Stimulated activated CD4-positive, alpha-beta T cell treated with anti-CD3 and anti-CD28 coated beads, Interleukin-4, amount 100 ng/mL, for 48 hours (primary cell): ENCODE measurements at places on chromosomes 3 and 15.

DNA sequence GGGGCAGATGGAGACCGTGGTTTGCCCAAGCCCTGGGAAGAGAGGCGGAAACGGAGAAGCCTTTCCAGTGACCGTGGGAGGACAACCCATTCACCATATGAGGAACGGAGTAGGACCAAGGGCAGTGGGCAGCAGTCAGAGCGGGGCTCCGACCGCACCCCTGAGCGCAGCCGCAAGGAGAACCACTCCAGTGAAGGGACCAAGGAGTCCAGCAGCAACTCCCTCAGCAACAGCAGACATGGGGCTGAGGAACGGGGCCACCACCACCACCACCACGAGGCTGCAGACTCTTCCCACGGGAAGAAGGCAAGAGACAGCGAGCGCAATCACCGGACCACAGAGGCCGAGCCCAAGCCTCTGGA lies 2.0 kb downstream of the RBM15B start:
- DNase-seq: no peak

- no peak for DNase-seq
Measured at GRCh38 chr15:71296315-71296679, 181.0 kb downstream of the THSD4 start.

- DNase-seq: no peak
Measured at GRCh38 chr15:33636234-33636633, 325.5 kb downstream of the RYR3 start.

- no peak for DNase-seq
Measured at GRCh38 chr3:59268170-59268569, 218.3 kb upstream of the CFAP20DC start.

GRCh38 chr3:159082519-159082918 lies 280.7 kb downstream of the MFSD1 start:
- DNase-seq: no peak

DNA sequence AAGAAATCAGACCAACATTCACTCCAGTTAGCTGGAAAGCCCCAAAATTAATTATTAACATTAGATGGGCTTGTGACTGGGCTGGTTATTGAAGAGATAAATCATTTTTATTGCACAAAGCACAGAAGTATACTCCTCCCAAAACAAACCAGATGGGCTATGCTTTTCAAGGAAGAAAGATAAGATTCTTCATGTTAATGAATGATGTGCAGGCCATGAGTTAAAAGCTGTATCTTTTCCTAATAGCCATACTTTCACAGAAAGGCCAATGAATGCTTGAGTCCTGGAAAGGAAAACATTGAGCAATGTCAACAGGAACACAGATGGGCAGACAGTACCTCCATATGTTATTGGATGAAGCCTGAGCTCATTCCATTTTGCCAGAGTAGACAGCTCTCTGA lies 55.4 kb downstream of the OCA2 start:
- no peak for DNase-seq

DNA sequence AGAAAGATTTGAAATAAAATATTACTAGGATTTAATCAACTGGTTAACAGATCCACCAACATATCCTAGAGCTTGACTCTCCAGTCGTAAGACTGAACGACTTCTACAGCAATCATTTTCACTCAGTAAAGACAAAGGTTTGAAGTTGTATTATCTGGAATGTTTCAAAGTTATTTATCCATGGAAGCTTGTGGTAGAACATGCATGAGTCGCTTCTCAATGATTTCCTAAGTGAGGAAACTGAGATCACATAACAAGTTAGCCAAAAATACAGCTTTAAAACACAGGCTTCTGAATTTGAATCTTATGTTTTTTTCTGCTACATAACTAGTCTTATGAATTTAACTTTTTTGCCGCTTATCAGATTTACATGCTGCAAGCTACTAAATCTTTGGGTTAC lies 241.8 kb downstream of the FOXP1 start:
- no peak for DNase-seq

GRCh38 chr3:188752850-188753249 lies 418.9 kb upstream of the TPRG1 start:
- no peak for DNase-seq

DNA sequence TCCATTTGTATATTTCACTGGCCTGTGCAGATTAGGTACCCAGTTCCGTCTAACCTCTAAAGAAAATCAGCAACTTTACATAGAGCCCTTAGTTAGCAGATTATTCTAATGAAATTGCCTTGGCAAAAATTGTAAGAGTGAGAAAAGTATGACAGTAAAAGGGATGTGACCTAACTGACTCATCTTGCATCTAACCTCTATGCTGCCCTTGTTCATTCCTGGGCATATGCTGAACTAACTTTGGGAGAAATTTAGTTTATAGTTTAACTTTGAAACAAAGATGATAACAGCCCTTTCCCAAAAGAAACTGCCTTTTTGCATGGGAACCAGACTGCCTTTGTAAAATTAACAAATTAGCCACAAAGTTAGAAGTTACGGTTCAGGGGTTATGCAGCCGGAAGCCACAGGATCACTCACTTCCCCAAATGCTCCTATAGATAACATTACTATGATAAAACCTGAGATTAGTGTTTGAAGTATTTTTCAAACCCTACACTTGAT lies 839.8 kb upstream of the ALCAM start:
- no peak for DNase-seq

- no peak for DNase-seq
Measured at GRCh38 chr3:83849106-83849730, 1109.6 kb upstream of the CADM2 start.

GRCh38 chr15:42879443-42879842 lies 41.1 kb downstream of the TTBK2 start:
- DNase-seq: no peak

DNA sequence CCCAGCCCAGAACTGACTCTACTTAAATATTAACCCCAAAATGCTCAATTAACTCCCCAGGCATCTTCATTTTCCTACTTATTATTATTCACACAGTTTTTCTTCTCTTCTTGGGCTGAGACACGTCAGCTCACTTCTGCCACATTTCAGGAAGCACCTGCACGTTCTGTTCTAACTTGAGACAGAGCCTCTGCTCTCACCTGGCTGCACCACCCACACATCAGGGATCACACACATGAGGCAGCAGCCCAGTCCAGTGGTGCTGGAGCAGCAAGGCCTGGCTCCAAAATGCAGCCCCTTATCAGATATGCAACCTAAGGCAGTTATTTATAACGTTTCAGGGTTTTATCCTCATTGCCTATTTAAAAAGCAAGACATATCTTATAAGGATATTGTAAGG lies 127.5 kb downstream of the OSBPL10 start:
- no peak for DNase-seq

GRCh38 chr15:45732662-45733061 lies 97.8 kb downstream of the SQOR start:
- no peak for DNase-seq

GRCh38 chr3:48180021-48180420 lies 8.2 kb downstream of the CDC25A start:
- DNase-seq: no peak

- DNase-seq: no peak
Measured at GRCh38 chr3:45789235-45789812, 7.0 kb downstream of the SLC6A20 start.

GRCh38 chr15:52733088-52733487 lies 53.9 kb upstream of the ATOSA start:
- no peak for DNase-seq

- DNase-seq: no peak
Measured at GRCh38 chr3:126553284-126554084, 5.2 kb downstream of the C3orf22 start.

DNA sequence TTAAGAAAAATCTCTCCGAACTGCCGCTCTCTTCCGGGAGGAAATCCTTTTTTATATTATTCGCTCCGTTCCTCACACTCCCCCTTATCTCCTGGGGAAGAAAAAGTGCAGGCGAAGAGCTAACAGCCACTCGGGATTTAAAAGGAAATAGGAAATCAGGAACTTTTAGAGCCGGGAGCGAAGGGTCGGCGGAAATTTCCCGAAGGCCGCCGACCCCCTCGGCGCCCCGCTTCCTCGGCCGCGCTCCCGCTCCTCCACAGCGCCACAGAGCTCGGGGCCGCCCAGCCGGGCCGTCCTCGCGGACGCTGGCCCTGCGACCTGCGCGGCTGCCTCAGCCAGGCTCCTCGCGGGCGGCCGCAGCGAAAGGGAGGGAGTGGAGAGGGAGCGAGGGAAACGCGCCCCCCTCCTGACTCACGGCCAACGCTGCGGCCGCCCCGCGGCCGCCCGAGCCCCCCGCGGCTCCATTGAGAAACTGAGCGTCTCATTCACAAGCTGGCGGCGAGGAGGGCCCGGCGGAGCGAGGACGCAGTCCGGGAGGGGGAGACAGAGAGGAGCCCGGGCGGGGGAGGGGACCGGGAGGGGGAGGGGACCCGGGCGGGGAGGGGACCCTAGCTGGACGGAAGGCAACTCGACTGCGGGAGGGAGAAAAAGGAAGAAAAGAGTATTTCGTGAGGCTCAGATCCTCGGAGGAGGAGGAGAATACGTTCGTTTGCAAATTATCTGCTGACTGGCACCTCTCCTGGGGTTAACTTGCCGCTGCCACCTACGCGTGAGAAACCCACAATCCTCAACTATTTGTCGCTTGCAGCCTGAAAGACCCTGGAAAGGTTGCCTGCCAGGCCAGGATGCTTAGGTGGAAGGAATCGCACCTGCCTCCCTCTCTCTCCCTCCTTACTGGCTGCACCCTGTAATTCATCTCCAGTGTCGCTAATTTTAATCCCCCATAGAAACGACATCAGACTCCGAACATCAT lies at the start of gene PTPN9:
TSS of gene PTPN9 (minus strand) at position 368 of the 973 bp plus-strand sequence. CDS start 539 bp downstream, outside the sequence.
- peak; percentile 61 for DNase-seq

DNA sequence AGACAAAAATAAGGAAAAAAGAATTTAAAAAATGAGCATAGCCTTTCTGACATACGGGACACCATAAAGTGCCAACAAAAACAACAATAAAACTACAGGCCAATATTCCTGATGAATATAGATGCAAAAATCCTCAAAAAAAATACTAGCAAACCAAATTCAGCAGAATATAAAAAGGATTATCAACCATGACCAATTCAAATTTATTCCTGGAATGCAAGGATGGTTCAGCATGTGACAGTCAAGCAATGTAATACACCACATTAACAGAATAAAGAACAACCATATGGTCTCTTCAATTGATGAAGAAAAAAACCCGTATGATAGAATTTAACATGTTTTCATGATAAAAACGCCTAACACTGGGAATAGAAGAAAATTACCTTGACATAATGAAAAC lies 341.7 kb downstream of the PYDC2 start:
- no peak for DNase-seq

DNA sequence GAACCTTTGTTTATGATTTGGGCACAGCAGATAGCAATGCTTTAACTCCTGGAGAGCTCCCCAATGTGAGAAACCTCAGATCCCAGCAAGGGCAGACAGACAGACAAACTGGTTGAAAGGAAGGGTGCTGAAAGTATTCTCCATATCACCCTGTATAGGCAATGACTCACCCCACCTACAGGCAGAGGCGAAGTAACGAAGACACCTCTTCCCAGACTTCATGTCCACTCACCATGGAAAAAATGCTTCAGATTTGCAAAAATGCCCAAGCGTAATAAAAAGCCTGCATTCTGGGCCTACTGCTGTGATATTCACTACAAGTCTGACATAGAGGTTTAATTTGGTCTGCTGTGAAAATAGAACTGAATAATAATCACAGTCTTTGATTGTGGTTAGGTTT lies 50.5 kb downstream of the THBS1 start:
- DNase-seq: no peak

- DNase-seq: no peak
Measured at GRCh38 chr3:64088408-64089205, 65.3 kb upstream of the PSMD6 start.

DNA sequence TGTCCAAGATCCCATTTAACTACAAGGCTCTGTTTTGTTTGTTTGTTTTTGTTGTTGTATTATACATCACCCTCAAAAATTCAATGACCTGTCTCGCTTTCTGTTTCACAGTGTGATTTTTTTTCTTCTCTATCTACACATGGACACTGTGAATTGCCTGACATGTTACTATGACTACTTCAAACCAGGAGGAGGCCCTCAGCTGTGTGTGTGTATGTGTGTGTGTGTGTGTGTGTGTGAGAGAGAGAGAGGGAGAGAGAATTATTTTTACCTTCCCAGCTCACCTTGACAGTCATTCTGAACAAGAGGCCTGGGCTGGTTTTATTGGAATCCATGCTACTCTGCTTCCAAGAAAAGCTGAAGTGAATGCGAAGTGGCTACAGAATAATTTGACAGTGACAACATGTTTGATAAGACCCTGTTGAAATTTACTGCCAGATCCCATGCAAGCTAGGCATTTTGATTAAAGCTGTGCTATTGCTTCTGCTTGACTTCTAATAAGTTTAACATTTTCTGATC lies 841.4 kb downstream of the NSUN3 start:
- DNase-seq: no peak

DNA sequence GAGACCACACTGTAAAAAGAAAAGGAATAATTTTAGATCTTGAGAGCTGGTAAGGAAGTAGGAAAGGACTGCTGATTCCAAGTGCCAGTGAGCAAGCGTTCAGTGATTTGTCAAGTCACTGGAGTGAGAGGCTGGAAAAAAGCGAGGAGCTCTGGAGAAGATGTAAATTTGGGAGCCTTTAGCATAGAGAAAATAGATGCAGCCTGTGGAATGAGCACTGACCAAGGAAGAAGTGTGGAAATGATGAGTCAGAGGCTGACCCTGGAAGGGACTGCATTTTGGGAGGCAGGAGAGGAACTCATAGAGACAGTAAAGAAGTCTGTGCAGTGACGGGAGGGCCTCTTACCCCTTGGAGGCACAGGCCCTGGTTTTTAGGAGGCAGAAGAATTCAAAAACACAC lies 17.1 kb upstream of the ABTB1 start:
- no peak for DNase-seq

GRCh38 chr3:162391301-162391700 lies 894.7 kb downstream of the OTOL1 start:
- no peak for DNase-seq

DNA sequence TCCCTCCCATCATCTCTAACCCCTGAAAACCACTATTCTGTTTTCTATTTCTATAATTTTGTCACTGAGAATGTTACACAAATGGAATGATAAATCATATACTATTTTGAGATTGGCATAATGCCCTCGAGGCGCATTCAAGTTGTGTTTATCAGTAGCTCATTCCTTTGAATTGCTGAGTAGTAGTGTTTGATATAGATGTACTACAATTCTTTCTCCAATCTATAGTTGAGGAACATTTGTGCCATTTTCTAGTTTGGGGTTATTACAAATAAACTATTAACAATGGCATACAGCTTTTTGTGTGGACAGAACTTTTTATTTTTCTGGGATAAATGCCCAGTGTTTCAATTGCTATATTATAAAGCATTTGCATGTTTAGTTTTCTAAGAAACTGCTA lies 86.0 kb downstream of the CCR1 start:
- DNase-seq: no peak

DNA sequence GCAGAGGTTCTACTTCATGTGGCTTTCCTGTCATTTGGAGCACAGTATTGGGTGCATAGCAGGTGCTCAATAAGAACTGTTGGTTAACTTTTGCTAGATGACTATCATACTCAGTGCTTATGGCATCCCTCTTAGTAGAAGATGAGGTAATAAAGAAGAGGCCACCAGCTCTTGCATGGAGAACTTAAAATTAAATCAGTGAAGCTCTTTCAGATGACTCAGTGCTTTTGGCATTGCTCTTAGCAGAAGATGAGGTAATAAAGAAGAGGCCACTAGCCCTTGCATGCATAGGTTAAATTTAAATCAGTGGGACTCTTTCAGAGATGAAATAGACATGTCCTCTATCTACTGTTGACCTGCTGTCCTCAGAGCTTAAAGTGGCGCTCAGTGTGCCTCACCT lies 109.4 kb upstream of the FGF7 start:
- DNase-seq: no peak
